KG1 (cell line): ENCODE measurements at places on chromosomes 1 and 21.

DNA sequence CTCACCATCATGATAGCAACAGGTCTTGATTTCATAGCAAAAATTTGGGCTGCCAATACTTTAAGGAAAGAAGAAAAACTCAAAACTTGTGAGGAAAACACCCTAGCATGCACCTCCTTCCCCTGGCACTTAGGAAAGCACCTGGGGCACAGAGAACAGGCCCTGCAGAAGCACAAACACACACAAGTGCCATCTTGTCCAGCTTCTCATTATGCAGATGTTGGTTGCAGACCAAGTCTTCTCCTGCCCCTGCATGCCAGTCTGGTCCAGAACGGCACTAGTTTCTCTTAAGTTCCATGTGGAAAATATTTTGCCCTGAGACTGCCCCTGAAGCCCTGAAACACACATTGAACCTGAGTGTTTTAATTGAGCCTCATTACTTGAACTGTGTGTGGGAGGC is 6.3 kb upstream of the ETV3 start:
- DNase-seq: no peak

- no peak for DNase-seq
Measured at GRCh38 chr21:32920474-32920873, 105.3 kb upstream of the OLIG2 start.

- no peak for DNase-seq
Measured at GRCh38 chr1:211384524-211384923, 57.9 kb downstream of the TRAF5 start.

- no peak for DNase-seq
Measured at GRCh38 chr1:198275597-198275996, 118.8 kb downstream of the NEK7 start.

GRCh38 chr1:106290805-106291501 is 765.5 kb upstream of the PRMT6 start:
- no peak for DNase-seq

- DNase-seq: no peak
Measured at GRCh38 chr1:177933881-177934280, 36.0 kb downstream of the SEC16B start.

DNA sequence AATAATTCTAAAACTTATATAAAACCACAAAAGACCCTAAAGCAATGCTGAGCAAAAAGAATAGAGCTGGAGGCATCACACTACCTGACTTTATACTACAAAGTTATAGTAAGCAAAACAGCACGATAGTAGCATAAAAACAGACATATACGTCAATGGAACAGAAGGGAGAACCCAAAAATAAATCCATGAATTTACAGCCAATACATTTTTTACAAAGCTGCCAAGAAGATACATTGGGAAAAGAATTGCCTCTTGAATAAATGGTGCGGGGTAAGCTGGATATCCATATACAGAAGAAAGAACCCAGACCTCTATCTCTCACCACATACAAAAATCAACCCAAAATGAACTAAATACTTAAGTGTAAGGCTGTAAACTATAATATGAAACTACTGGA is 51.3 kb upstream of the KRTAP11-1 start:
- DNase-seq: no peak

- DNase-seq: no peak
Measured at GRCh38 chr1:77387553-77387952, 105.7 kb downstream of the AK5 start.
